ENCODE measurements at places on chromosomes 12 and 14. TPM values are rescaled to one million over a fixed set of nuclear protein-coding genes. Genes with fewer than 3 reads are reported as not detected.

Gene COX8C
- 0.73 TPM for polyA plus RNA-seq

Gene RPL6
- 1,715 TPM for polyA plus RNA-seq

Gene BDKRB2
- 0.21 TPM for polyA plus RNA-seq

Gene HVCN1
- polyA plus RNA-seq, result 10.1 TPM

Gene GLS2
- 11.2 TPM for polyA plus RNA-seq

Gene SELPLG
- polyA plus RNA-seq, result 0.16 TPM

Gene B4GALNT1
- polyA plus RNA-seq, result 1.4 TPM

Gene TOGARAM1
- 5.8 TPM for polyA plus RNA-seq

Gene TUBA1A
- polyA plus RNA-seq, result 189 TPM

Gene TMEM30B
- 7.2 TPM for polyA plus RNA-seq

Gene MMP19
- polyA plus RNA-seq, result 1.5 TPM

Gene PRB2
- polyA plus RNA-seq, result not detected

Gene AKAP3
- polyA plus RNA-seq, result 1.3 TPM

Gene ZDHHC22
- polyA plus RNA-seq, result 17.6 TPM

Gene METTL3
- 100 TPM for polyA plus RNA-seq

Gene FOXG1
- polyA plus RNA-seq, result 0.05 TPM

Gene RTL1
- not detected for polyA plus RNA-seq

Gene PRR4
- 4.1 TPM for polyA plus RNA-seq

Gene LGR5
- 0.09 TPM for polyA plus RNA-seq

Gene DCN
- polyA plus RNA-seq, result 0.21 TPM

Gene CISTR
- not detected for polyA plus RNA-seq

Gene MYO1A
- polyA plus RNA-seq, result not detected

Gene PMCH
- 1.1 TPM for polyA plus RNA-seq

Gene P2RX2
- polyA plus RNA-seq, result 2.3 TPM

Data from GM23338 (cell line).